ENCODE measurements at places on chromosomes 3 and 15.

DNA sequence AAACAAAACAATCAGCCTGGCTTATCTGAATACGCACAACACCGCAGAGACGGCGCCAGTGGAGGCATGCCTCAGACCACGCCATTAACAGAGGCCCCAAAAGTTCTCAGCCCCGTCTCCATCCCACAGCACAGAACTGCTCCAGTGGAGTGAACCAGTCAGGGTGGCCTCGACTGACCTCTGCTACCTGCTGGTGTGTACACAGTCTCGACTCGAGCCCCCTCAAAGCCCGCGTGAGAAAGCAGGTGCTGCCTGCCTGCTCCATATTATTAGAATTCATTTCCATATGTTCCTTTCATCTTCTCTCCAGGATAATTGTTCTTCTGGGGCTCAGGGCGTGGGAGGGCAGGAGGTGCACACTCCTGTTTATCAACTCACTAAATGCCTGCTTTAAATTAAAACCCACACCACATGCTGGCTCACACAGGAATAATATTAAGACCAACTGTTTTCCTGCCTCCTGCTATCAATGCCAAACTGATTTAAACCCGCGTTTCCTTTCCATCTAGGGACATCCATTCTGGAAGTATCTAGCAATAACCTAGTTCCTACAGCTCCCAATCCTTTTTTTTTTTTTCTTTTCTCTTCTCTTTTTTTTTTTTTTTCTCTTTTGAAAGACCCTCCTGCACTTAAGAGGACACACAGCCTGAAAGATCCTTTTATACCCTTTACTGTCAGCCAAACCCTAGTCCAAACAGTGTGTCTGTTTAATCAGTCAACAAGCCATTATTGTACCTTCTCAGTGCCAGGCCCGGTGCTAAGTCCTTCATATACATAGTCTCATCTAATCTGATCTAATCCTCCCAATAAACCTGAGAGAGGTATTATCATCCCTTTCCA lies 101.2 kb downstream of the TLE3 start:
- no peak for DNase-seq

GRCh38 chr15:29393443-29393842 lies 123.8 kb upstream of the NSMCE3 start:
- DNase-seq = no peak

GRCh38 chr3:188041895-188042294 lies 112.1 kb upstream of the LPP start:
- DNase-seq = no peak

DNA sequence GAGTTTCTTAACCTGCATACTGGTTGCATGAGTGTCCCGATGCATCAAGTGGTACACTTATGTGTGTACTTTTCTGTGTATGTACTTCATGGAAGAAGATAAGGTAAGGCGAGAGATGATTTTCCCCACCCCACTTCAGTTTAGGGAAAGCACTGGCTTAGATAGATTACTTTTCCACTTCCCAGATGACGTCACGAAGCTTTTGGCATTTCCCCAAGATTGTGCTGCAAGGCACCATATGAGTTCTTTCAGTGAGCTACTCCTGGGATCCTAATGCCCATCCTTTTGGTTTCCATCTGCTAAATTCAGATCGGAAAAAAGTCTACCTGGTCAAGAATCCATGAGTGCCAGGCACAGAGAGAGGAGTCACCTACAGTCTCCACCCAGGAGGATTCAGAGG lies 4.5 kb downstream of the IL17RB start:
- no peak for DNase-seq

- no peak for DNase-seq
Measured at GRCh38 chr3:46725621-46726314, 8.1 kb upstream of the PRSS50 start.

- no peak for DNase-seq
Measured at GRCh38 chr15:32656091-32656490, 14.6 kb downstream of the SCG5 start.

DNA sequence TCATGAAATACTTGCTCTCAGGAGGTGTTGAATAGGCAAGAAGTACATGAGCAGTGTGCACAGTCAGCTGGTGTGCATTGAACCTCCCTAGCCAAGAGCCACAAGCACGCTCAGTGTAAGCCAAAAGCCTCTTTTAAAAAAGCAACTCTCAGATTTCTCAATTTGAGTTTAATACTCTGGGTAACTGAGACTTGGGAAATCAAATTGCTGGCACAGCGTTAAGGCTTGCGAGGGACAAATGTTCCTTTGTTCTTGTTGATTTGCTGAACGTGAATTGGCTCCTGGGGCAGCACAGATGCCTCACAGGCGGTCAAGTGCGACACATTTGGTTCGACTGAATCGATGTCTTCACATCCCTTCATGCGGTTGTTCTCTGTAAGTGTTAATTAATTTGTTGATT lies at the start of gene FAM240A:
Gene FAM240A, plus strand, starts transcription at position 202 of the 400 bp plus-strand sequence. Its CDS starts 159 bp downstream, at position 361.
- DNase-seq = no peak

DNA sequence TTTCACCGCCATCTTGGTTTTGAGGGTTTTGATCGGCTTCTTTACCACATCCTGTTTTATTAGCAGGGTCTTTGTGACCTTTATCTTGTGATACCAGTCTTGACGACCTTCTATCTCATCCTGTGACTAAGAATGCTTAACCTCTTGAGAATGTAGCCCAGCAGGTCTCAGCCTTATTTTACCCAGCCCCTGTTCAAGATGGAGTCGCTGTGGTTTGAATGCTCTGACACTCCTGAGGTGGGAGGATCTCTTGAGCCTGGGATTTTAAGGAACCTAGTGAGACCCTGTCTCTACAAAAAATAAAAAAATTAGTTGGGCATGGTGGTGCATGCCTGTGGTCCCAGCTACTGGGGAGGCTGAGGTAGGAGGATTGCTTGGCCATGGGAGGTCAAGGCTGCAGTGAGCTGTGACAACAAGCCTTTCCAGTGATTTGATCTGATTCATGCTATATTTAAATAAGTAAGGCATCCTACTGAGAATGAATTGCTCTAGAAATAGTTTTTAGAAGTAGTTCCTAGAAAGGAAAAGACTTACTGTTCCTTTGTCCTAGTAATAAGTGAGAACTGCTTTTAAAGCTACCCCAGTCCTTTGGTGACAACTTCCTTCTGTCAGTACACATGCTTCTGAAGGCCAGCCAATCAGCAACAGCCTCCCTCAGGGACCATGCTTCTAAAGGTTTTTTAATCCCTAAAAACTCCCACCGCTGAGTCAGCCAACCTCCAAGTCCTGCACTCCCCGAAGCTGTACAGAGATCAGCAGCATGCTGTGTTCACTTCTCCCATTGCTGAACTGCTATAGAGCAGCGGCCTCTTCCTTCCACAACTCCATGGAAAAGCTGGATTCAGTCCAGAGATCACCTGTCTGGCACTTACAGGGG lies 9.1 kb upstream of the CEMIP start:
- DNase-seq = no peak

DNA sequence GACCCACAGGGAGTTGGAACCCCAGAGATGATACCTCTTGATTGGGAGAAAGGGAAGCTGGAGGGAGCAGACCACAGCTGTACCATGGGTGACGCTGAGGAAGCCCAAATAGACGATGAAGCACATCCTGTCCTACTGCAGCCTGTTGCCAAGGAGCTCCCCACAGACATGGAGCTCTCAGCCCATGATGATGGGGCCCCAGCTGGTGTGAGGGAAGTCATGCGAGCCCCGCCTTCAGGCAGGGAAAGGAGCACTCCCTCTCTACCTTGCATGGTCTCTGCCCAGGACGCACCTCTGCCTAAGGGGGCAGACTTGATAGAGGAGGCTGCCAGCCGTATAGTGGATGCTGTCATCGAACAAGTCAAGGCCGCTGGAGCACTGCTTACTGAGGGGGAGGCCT lies 201.1 kb downstream of the AKAP13 start:
- no peak for DNase-seq

DNA sequence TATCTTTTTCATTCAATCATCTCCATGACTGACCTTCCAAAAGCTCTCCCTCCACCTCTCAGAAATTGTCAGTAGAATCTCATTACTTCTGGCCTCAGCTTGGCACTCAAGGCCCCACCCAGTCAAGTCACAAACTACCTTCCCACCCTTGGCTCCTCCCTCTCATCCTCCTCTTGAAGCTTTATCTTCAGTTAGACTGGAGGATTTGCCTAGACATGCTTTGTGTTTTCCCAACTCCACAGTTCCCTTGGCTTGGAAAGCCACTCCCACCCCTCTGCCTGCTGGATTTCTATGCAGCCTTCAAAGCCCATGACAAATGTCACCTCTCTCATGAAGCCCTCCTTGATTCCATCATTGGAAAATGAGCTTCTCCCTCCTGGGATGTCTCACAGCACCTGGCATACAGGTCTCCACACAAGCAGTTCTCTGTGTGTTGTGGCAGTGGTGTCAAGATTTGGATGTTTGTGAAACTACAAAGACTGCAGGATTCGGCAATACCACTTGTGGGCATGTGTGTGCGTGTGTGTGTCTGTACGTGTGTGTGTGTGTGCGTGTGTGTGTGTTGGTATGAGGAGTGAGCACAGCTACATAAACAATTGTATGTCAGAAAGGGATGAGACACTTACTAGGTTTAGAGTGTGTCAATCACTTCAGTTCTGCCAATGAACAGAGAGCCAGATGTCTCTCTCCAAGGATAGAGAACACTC lies 45.3 kb upstream of the VPS8 start:
- DNase-seq = no peak

GRCh38 chr15:87567406-87568030 lies 689.0 kb downstream of the NTRK3 start:
- no peak for DNase-seq

- no peak for DNase-seq
Measured at GRCh38 chr15:70172124-70172523, 74.4 kb upstream of the TLE3 start.

DNA sequence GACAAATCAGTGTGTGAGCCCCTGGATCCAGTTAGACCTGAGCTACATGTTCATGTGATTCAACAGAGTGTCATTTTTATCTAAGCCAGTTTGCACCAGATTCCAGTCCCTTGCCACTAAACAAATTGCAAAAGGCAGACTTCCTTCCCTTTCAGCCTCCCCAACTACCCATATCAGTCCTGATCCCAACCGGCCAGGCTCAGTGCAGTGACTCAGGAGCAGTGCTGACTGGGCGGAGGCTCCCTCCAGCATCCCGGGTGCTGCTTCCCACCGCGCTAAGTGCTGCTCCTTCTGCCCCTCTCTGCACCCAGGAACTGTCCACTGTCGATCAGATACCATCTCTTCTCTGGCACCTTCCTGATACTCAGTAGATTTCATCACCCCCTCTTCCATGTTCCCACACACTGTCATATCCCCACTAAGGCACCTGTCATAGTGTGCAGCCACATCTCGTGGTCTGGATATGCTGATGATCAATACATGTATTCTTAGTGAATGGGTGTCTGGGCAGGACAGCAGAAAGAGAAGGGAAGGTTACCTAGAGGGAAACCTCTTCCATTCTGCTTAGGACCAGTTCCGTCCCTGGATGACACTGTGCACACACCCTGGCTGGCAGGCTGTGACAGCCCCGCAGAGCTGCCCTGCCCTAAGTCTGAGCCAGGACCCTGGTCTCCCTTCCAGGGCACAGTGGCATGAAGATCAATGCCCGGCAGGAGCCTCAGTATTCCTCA lies 108.8 kb upstream of the RAD18 start:
- DNase-seq = no peak

- no peak for DNase-seq
Measured at GRCh38 chr3:169072494-169072893, 591.0 kb downstream of the MECOM start.

GRCh38 chr3:106048946-106049481 lies 180.2 kb upstream of the CBLB start:
- no peak for DNase-seq

DNA sequence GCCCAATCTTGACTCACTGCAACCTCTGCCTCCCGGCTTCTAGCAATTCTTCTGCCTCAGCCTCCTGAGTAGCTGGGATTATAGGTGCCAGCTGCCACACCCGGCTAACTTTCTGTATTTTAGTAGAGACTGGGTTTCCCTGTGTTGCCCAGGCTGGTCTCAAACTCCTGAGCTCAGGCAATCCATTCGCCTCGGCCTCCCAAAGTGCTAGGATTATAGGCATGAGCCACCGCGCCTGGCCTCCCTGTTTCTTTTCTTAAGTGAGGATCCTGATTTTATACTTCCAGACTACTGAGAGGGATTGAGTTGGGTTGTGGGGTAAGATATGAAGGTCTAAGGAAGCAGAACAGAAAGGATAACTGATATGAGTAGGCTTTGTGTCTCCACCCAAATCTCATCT lies 106.8 kb downstream of the CNTN3 start:
- DNase-seq = no peak

DNA sequence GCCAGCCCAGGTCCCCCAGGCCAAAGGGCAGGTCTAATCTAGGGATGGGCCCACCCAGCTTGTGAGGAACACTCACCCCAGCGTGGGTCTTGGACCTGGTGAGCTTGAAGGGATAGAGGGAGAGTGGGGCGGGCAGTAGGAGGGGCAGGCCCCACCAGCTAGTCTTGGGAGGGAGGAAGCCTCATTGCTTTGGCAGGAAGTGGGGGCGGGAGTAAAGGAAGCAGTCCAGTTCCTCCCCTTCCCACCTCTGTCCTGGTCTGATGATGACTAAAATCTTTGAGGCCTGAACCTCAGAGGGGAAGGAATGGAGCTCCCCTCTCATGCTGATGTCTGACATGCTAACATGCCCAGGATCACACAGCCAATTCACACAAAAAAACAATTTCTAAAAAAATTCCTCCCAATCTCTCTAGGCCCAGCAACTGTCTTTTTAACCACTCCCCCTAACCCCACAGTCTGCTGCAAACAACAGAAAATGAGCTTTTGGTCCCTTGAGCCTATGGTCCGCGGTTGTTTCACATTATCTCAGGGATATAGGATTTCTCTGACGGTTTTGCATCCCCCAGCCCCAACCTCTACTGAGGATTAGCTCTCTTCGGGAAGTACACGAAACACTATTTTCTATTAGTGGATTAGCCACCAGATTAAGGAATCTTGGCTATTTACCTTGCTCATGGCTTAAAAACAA lies 30.7 kb upstream of the DUSP7 start:
- DNase-seq = no peak

DNA sequence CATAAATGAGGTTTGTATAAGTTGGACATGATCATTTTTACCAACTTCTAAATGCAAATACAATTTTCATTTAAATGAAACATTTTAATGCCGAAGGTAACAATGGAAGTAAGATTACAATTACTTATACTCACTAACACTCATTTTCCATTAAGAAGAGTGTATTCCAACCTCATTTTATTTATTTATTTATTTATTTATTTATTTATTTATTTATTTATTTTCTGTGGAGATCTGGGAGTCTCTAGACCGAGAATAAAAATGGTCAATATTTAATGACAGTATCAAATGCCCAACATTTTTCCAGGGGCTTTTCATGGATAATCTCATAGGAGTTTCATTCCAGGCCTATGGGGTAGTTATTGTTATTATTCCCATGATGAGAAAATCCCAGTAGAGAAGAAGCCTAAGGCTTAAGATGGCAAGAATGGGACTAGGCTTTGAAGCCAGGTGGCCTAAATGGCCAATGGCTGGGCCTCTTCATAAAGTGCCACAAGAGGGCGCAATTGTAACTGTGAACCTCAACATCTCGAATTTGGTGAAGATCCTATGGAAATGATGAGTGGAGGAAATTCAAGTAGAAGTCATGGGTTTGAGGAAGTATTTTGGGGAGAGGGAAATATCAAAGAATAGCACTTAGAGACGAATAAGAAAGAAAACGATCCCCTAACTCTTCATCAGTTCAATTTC lies 21.3 kb downstream of the VGLL3 start:
- DNase-seq = no peak

GRCh38 chr3:107938143-107938542 lies 152.7 kb downstream of the CD47 start:
- DNase-seq = no peak
